K562 (cell line): ENCODE measurements at places on chromosomes 12 and 14. TPM values are rescaled to one million over a fixed set of nuclear protein-coding genes. Genes with fewer than 3 reads are reported as not detected.

FLVCR2 gene
- 1.5 and 3.2 TPM in 2 replicates for total RNA-seq

PHLDA1 gene
- 0.81 and 1.6 TPM in 2 replicates for total RNA-seq

LTB4R gene
- total RNA-seq = 3.7 and 7.0 TPM in 2 replicates

GRCh38 chr12:29562110-29562804, 64.8 kb upstream of the OVCH1 start:
- no peak for DNase-seq

DNA sequence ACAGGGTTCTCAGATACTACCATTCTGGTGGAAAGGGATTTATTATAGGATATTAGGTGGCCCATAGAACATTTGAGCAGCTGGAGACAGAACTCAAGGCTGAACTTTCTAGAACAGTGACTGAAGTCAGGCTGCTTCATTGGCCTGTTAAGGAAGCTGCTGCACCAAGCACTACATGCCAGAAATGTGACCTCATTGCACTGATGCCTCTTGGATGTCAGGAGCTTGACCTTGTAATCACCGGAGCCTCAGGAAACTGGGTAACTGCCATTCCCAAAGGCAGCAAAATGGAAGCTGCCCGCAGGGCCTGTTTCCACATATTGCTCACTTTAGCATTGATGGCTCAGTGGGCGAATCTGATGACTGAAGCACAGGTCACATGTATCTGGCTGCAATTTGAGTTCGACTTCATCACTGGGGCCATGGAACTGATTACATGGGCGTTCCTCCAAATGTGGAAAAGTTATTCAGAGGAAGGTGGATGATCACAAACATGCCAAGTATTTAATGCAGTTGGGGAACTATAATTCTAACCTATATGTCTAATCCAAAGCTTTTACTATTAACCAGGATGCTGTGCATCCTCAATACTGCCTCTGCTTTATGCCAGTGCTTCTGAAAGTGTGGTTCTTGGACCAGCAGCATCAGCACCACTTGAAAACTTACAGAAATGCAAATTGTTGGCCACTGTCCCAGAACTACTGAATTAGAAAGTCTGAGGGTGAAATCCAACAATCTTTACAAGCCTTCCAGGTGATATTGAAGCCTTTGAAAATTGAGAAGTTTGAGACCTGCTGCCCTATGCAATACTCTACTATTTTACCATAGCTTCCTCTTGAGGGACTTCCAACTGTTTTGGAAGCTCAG, 337.2 kb upstream of the NAV3 start:
- DNase-seq = no peak

ACSM4 gene
- total RNA-seq = not detected in 2 replicates

PRH2 gene
- not detected in 2 replicates for total RNA-seq
